ENCODE measurements at places on chromosomes 12 and 14.

GRCh38 chr14:41785696-41786095 is 179.0 kb downstream of the LRFN5 start:
- no peak for DNase-seq

GRCh38 chr14:102776761-102777710 is at the start of gene TRAF3:
Gene TRAF3, plus strand, starts transcription at chr14:102777449. Its CDS starts 92,753 bp downstream, at chr14:102870202.
- no peak for DNase-seq

DNA sequence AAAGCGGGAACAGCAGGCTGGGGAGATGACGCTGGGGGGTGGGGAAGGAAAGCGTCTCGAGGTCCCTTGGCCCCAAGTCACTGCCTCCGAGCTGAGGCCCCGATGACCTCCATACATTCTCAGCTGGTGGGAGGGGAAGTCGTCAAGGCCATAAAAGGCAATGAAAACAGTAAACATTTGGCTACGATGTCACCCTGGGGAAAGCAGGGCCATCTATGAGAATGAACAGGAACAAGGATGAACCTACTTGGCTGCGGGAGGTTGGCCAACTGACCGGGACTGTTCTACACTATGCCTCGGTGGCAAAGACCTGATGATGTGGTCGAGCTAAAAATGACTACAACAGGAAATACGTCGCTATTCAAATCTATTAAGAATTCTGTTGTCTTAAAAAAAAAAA is 19.5 kb downstream of the PRKAB1 start:
- no peak for DNase-seq

- DNase-seq, result no peak
These were observed 102.6 kb upstream of the RFX4 start for GRCh38 chr12:106480251-106480650.

DNA sequence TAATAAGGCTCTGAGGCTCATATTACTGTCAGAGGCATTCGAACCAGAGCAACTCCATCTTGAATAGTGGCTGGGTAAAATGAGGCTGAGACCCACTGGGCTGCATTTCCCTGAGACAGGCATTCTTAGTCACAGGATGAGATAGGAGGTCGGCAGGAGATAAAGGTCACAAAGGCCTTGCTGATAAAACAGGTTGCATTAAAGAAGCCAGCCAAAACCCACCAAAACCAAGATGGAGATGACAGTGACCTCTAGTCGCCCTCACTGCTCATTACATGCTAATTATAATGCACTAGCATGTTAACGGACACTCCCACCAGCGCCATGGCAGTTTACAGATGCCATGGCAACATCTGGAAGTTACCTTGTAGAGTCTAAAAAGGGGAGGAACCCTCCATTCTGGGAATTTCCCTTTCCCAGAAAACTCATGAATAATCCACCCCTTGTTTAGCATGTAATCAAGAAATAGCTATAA is 18.1 kb upstream of the PRICKLE1 start:
- no peak for DNase-seq

GRCh38 chr12:102172436-102172835 is 25.2 kb downstream of the PMCH start:
- peak; percentile 27 for DNase-seq

DNA sequence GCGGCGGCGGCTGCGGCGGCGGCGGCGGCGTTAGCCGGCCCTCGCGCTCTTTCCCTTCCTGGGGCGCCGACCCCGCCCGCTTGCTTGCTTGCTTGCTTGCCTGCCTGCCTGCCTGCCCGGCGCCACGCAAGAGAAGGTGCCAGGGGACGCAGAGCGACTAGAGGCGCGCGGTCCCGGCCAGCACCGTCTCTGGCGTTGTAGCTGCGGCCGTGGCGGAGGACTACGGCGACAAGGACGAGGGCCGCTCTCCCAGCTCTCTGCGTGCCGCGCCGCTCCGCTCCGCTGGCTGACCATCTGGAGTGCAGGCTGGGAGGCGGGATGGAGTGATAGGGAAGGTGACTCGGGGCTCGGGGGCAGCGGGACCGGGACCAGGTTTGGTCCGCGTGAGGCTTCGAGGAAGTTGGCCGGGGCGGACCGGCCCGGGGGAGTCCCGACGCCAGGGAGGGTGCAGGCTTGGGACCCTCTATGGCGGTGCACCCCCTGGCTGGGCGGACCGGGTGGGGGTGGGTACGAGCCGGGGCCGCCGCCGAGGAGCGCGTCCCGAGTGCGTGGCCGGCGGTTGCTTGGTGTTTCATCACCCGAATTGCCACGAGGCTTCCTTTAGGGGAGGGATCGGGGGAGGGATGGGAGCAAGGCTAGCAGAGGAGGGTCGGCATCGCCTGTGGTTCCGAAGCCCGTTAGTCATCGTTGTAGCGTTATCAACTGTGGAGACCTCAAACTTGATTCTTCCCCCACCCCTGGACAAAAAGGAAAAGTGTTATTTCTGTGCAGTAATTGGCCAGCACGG is 471 bp downstream of the XPOT start:
- DNase-seq, result peak; percentile 55

DNA sequence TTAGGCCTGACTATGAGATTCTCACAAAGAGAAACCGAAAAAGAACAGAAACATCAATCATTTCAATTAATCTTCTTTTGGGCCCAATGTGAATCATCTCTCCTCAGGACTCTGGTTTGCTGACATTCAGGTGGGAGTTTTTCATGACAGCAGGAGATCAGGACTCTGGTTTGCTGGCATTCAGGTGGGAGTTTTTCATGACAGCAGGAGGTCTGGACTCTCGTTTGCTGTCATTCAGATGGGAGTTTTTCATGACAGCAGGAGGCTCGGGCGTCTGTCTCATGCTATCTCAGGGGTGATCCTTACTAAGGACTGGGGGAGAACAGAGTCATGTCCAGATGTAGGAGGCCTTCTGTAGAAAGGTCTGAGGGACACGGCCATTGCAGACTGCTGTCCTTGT is 40.1 kb upstream of the PARP11 start:
- no peak for DNase-seq

DNA sequence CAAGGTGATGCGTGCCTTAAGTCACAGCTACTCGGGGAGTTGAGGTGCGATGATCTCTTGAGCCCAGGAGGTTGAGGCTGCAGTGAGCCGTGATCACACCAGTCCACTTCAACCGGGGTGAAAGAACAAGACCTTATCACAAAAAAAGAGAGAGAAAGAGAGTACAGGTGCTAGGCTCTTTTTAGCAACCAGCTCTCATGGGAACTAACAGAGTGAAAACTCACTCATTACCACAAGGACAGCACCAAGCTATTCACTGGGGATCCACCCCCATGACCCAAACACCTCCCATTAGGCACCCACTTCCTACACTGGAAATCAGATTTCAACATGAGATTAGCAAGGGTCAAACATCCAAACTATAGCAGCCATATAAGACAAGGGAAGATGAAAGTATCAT is 164.2 kb downstream of the NDUFA12 start:
- DNase-seq, result no peak

GRCh38 chr14:21300892-21301291 is 21.0 kb downstream of the RPGRIP1 start:
- DNase-seq, result no peak

DNA sequence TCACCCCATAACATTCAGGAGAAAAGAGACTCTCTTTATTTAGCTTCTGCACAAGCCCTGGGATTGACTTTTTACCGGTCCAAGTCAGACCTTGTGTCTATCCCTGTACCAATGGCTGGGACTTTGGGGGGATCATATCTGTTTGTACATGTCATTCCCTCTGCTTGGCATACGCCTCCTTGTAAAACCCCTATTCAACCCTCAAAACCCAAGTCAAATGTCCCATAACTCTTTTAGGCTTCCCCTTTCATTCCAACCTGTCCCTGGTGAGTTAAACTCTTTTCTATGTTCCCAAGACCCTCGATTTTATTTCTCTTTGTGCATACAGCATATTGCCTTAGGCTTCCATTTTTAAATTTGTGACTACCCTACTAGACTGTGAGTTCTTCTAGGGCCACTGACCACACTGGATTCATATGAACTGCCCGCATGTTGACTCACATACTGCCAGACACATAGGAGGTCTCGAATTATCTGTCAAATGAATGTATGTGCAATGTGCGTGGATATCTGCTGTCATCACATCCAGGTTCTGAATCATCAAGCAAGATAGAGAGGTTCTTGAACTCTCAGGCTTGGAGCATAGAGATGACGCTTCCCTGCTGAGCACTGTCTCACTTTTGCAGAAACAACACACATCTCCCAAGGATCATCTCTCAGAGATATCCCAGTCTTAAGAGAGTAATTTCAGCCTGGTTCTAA is 548.6 kb upstream of the TBX3 start:
- peak; percentile 37 for DNase-seq

DNA sequence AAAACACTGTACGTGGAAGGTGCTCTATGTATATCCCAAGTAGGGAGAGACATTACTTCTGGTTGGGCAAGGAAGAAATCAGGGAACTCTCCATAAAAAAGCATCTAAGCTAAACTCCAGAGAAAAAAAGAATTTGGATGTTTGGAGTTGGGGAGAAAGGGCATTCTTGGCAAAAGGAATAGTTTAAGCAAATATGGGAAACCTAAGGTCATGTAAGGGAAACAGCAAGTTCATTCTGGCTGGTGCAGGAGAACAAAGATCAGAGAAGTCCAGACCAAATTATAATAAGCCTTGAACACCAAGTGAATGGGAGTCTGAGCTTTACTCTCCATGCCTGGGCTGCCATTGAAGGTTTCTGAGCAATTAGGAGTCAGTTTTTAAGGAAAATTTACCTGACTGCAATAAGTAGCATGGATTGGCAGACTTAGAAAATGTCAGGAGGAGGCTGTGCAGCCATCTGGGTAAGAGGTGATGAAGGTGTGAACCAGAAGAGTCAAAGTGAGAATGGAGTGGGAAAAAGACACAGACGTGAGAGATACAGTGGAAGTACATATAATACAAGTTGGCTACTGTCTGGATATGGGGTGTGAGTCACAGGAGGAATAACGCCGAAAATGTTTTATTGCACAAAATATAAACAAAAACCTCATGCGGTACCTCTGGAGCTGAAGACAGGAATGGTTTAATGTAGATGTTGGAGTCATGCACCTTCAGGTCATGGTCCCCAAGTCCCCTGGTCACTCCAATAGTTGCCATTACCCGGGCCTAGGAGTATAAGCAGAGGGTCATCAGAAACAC is 222.6 kb downstream of the MON2 start:
- DNase-seq, result no peak

GRCh38 chr12:56326533-56326932 is 7.3 kb downstream of the PAN2 start:
- no peak for DNase-seq

DNA sequence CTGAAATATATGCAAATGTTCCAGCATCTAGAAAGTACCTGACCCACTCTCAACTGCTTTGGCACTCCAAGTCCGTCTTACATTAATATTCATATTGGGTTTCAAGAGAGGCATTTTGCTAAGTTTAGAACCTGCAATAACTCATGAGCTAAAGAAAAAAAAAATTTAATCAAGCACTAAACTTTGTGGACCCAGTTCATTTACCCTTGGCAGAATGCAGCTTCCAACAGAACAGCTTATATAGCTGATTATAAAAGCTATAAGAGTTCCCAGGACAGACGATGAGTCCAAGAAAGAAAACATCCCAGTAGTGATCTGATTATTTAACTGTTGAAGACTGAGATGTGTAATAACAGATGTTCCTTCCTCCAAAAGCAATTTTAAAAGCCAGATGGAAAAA is 592.0 kb downstream of the KCNH5 start:
- DNase-seq, result no peak

- no peak for DNase-seq
These were observed 2.9 kb downstream of the SLC15A4 start for GRCh38 chr12:128820723-128821432.

DNA sequence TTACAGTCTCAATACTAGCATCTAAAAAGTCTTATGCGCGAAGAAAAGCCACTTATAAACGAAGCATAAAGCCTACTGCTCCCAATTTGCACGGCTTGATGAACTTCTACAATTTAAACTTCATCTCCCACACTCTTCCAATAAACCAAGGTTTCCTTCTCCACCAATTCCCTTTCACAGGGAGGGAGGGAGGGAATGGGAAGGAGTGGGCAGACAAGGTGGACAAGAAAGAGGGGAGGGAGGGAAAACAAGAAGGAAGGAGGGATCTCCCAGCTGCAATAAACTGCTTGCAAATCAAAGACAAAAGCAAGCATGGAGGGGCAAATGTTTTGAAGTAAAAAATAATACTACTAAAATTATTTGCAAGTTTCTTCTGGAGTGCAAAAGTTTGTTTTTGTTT is 64.5 kb downstream of the MED13L start:
- no peak for DNase-seq

DNA sequence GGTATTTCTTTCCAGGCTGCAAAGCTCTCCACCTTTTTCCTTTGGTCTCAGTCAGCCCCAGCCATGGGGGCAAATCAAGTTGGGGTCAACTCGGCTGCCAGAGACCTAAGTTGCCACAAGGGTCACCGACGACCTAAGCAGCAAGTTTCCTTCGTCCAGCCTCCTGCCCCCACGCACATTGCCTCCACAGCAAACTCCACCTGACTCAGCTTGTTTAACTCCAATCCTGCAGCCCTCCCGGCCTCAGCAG is 767 bp upstream of the KCNMB4 start:
- DNase-seq, result no peak

GRCh38 chr12:113424915-113425823 is 3.0 kb downstream of the SDSL start:
- no peak for DNase-seq

DNA sequence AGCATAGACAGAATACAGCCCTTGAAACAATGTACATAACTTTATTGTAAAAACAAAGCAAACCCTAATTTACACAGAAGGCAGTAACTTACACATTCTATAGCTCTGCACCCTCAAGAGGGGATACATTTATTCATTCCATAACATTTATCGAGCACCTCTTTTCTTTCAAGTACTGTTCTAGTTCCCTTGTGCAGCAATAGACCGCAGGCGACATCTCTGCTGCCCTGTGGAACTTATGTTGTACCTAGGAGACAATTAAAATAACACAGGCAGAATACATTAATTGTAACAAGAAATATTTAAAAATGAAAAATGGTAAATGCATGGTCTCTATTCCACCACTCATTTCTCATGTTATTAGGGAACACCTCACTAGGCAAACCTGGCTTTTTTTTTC is 1.4 kb upstream of the ARHGDIB start:
- DNase-seq, result no peak

GRCh38 chr12:59843260-59843843 is 247.5 kb downstream of the SLC16A7 start:
- no peak for DNase-seq

- no peak for DNase-seq
These were observed 2.1 kb downstream of the PNMA1 start for GRCh38 chr14:73712071-73712506.

DNA sequence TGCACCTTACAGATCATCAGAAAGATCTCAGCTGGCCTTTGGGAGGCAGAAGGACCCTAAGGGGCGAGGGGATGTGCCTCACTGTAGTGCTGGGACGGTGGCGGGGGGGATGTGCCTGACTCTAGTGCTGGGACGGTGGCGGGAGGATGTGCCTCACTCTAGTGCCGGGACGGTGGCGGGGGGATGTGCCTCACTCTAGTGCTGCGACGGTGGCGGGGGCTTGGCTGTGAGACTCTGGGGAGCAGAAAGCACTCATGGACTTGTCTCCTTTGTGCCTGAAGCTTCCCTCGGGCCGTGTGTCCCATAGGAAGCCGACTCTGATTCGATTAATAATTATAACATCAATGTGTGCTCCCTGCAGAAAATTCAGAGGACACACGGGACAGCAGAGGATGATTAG is 126.6 kb downstream of the ZNF664 start:
- DNase-seq, result no peak
